ENCODE measurements at places on chromosomes 16 and 17. TPM values are rescaled to one million over a fixed set of nuclear protein-coding genes. Genes with fewer than 3 reads are reported as not detected.

DNA sequence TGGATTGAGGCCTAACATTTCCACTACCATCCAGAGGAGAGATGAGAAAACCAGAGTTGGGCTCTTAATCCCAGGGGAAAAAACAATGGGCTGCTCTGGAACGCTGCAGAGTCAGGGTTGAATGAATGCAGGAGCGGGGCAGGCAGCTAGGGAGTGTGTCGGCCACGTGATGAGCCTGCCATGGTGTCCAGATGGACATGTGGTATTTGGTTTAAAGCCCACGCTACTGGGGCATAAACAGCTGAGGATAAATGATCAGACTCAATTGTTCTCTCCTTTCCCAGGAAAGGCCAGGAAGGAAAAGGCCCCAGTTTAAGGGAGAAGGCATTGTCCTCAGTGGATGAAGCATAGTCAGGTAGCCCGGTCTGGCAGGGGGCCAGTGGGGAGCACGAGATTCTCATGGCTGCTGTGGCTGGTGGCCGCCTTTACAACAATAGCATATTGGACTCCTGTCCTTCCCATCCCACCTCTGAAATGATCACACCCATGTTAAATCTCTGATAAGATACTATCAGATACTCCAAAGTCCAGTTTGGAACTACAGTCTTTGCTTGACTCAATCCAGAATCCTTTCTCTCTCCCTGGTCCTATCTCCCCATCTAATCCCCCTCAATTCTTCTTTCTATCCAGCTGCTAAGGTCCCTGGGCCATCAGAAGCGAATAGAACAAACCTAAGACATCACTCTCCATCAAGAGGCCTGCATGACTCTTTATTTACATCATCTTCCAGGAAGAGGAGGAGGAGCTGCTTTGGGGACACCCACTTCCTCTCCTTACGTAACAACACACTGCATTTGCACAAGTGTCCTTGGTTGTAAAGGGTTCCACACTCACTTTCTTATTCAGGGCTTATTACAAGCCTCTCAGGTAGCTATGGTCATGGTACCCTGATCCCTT, 20.4 kb downstream of the CA4 start:
- no peak for DNase-seq

KCNH4 gene
- polyA plus RNA-seq, result 0.07 TPM

GRCh38 chr17:50177476-50177875, 11.7 kb downstream of the SGCA start:
- no peak for DNase-seq

STAC2 gene
- polyA plus RNA-seq, result 0.19 TPM

DNA sequence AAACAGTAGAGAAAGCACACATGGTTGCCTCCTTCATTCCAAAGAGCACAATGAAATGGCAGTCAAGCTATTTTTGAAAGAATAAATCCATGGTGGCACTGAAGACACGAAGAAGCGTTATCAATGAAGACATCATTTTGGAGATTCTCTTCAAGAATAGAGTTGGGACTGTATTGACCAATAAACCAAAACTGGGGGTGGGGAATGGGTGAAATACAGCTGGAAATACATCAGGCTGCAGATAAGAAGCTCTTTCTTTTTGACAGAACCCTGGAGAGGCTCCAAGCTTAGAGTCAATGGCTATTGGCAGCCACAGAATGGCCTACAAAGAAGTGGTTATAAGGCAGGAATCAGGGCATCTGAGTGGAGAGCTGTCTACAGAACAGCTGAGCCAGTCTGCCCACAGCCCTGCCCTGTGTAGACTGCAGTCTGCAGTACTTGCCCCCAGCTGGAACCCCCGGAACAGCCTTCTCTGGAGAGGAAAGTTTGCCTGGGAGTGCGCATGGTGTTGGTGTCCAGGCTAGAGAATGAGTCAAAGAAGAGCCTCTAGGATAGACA, 100.4 kb downstream of the STX8 start:
- DNase-seq, result no peak

GRCh38 chr17:68248199-68248825, 469 bp downstream of the AMZ2 start:
- no peak for DNase-seq

CD300A gene
- polyA plus RNA-seq, result 3.6 TPM

TBC1D28 gene
- not detected for polyA plus RNA-seq

DNA sequence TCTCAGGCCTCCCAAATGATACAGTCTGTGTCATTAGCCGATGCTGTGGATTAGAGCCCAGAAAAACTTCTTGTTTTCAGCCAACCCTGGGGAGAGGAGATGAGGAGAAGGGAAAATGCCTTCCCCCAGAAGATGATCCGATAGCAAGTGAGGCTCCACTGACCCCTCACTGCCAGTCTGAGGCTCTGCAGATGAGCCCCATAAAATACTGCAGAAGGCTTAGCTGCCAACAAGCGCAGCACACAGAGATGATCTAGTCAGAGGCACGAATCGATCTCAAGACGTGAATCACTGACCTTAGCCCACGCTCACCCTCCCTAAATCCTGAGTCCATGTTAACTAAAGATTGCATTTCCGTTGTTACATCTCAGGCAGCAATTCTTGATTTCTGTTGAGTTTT, 31.5 kb downstream of the SALL1 start:
- no peak for DNase-seq
